ENCODE measurements at places on chromosomes 7 and 10. TPM values are rescaled to one million over a fixed set of nuclear protein-coding genes. Genes with fewer than 3 reads are reported as not detected.

DNA sequence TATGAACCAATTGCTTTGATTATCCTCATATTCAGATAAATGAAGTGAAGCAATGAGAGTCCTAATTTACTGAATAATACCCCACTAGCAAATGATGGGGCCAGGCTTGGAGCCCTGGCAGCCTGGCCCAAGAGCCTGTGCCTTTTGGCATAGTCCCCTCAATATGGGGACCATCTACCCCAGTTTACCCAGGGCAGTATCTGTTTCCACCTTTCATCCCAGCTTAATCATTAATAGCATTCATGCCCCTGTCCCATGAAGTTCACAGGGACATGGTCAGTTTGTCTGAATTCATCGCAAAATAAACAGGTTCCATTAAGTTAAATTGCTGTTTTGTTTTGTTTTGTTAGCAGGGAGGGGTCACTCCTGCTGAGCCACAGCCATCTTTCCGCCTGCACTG lies 25.5 kb downstream of the BCCIP start:
- no peaks in the 10 kb centered on the region for H3K36me3 ChIP-seq
- DNase-seq, result no peak
- H3K4me3 ChIP-seq, result no peak overlapping the region
- H3K4me1 ChIP-seq, result no peaks in the 10 kb centered on the region
- H3K27ac ChIP-seq, result no peak overlapping the region

DNA sequence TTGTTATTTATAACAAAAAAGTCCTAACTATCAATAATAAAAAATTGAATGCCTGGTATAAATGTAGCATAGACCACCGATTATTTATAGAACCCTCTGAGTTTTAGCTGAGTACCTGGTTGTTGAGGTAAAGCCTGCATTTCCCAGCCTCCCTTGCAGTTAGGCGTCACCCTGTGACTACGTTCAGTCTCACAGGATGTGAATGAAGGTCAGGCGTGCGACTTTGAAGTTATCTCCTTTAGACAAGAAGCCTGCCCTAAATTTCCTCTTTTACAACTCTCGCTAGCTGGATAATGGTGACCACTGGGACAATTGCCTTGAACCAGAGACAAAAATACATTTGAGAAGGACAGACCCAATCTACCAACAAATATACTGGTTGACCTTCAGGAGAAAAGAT lies 67.5 kb upstream of the TES start:
- no peak overlapping the region for H3K4me3 ChIP-seq
- H3K27me3 ChIP-seq, result no peaks in the 10 kb centered on the region
- no peak overlapping the region for H3K27ac ChIP-seq
- peaks cover 3% of the 10 kb centered on the region for H3K4me1 ChIP-seq

GRCh38 chr10:74960670-74961069 lies 134.3 kb downstream of the KAT6B start:
- H3K4me1 ChIP-seq, result no peaks in the 10 kb centered on the region
- no peak overlapping the region for H3K4me3 ChIP-seq
- H3K27me3 ChIP-seq, result no peaks in the 10 kb centered on the region
- no peak overlapping the region for H3K27ac ChIP-seq

DNA sequence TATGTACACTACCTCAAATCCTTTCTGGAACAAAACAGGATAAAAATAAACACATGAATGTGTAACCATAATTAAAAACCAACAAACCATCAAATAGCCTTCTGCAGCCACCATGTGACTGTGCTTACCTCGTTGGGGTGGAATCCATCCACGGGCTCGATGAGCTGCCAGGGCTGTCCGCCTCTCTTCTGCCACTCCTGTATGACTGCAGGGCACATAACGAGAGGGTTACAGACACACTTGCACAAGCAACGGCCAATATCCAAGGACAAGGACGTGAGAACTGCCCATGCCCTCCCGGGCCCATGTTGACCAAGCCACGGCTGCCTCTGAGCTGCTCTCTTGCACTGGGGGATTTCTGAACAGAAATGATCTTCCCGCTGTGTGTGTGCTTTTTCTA lies 132.2 kb downstream of the ANLN start:
- no peaks in the 10 kb centered on the region for H3K36me3 ChIP-seq
- no peaks in the 10 kb centered on the region for H3K27me3 ChIP-seq
- H3K4me1 ChIP-seq, result no peaks in the 10 kb centered on the region
- no peak overlapping the region for H3K27ac ChIP-seq
- no peak for DNase-seq

- no peak overlapping the region for H3K4me3 ChIP-seq
- H3K27ac ChIP-seq, result no peak overlapping the region
- H3K4me1 ChIP-seq, result no peaks in the 10 kb centered on the region
- no peaks in the 10 kb centered on the region for H3K36me3 ChIP-seq
- H3K27me3 ChIP-seq, result no peaks in the 10 kb centered on the region
- DNase-seq, result no peak
Measured at GRCh38 chr7:304574-305409, 14.8 kb downstream of the FOXL3 start.

- H3K4me3 ChIP-seq, result no peak overlapping the region
- peaks cover 21% of the 10 kb centered on the region for H3K4me1 ChIP-seq
- H3K36me3 ChIP-seq, result peaks cover 17% of the 10 kb centered on the region
- H3K27ac ChIP-seq, result no peak overlapping the region
- no peaks in the 10 kb centered on the region for H3K27me3 ChIP-seq
Measured at GRCh38 chr10:74976565-74976964, 134.9 kb upstream of the SAMD8 start.

DNA sequence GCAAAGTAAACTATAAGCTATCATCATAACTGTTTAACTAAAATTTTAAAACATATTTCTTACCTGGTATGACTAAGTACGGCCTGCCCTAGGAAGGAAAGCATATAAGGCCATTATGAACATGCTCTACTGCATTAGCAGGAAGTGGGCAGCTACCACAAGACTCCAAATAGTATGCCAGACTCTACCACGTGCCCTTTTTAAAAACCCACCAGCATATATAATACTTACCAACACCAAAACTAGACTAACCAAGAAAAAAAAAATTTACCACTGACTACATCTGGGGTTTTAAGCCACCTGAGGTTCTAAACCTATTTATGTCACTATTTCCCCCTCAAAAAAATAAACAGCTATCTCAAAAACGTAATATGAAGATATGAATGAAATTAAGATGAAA lies 30.1 kb downstream of the NUDCD3 start:
- DNase-seq, result peak; percentile 89
- H3K4me1 ChIP-seq, result peaks cover 73% of the 10 kb centered on the region

DNA sequence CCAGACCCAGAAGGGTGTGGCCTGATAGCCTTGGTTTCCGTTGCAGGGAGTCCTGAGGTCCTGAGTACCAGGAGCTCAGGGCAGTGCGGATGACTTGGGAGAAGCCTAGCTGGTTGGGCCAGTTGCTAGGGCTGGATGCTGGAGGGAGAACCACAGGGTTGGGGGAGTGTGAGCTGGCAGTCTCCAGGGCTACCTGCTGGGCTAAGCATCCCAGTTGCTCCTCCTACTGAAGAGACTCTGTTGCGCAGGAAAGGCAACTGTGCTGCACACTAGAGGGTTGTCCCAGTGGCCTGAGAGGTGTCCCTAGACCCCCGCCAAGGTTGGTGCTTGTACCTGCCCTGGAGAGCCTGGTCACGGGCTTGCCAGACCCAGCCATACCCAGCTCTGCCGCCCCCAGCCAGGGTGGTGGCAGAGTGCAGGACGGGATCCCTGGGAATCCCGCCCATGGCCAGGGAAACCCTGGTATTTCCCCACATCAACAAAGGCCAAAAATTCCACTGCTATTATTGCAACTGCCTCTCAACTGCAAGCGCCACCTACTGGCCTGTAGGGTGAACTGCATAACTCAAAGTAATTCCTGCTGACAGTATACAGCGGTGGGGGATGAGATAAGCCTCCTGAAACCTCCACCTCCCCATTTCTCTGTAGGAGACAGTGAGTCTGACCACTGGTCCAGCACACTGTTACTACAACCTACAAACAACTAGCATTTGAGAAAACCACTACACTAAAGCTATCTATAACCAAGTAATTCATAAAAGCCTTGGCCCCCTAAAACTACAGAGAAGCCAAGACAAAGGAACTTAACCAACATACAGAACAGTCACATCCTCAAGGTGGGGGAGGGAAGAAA lies 67.6 kb upstream of the DDC start:
- no peaks in the 10 kb centered on the region for H3K27me3 ChIP-seq
- DNase-seq, result peak; percentile 60
- no peak overlapping the region for H3K4me3 ChIP-seq
- H3K27ac ChIP-seq, result no peak overlapping the region
- H3K4me1 ChIP-seq, result no peaks in the 10 kb centered on the region

- peaks cover 30% of the 10 kb centered on the region for H3K4me1 ChIP-seq
- peak overlapping the region; percentile 88 for H3K27ac ChIP-seq
- H3K36me3 ChIP-seq, result no peaks in the 10 kb centered on the region
- no peaks in the 10 kb centered on the region for H3K27me3 ChIP-seq
Measured at GRCh38 chr10:31319602-31320549, 860 bp downstream of the ZEB1 start.

- H3K36me3 ChIP-seq, result no peaks in the 10 kb centered on the region
- no peaks in the 10 kb centered on the region for H3K4me1 ChIP-seq
- H3K27me3 ChIP-seq, result no peaks in the 10 kb centered on the region
- H3K27ac ChIP-seq, result no peak overlapping the region
Measured at GRCh38 chr10:122782911-122783310, 62.7 kb downstream of the CUZD1 start.

- DNase-seq, result no peak
- peaks cover 40% of the 10 kb centered on the region for H3K4me1 ChIP-seq
Measured at GRCh38 chr10:93075369-93076221, 1.9 kb downstream of the CYP26A1 start.

DNA sequence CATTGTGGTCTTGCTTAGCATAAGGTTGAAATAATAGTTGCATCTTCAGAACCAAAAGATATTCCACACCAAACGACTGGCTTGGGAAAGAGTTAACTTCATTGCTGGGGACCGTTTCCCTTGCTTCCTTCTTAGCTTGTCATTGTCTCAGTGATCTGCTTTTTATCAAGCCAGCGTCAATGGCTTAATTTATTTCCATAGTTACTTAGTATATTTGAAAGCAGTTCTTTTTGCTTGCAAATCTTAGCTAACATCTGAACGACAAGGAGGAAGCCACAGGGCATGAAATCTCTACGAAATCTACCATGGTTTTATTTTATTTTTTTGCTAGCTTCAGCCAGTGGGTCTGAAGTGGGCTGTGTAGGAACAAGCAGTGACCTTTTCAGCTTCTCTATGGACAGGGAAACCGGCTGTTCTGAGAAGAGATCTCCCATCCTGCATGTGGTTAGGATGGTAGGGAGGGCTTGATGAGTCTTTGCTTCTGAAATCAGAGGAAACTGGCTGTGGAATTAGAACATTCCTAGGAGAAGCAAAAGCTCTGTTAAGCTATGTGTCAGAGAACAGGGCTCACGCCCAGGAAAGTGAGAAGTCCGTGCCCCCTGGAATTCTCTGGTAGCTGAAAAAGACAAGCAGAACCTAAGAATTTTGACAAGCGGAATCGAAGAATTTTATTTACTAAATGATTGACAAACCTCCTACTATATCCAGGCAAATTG lies 8.0 kb downstream of the SLC18A2 start:
- no peak overlapping the region for H3K4me3 ChIP-seq
- H3K27me3 ChIP-seq, result no peaks in the 10 kb centered on the region
- DNase-seq, result no peak
- no peaks in the 10 kb centered on the region for H3K4me1 ChIP-seq
- no peak overlapping the region for H3K27ac ChIP-seq

DNA sequence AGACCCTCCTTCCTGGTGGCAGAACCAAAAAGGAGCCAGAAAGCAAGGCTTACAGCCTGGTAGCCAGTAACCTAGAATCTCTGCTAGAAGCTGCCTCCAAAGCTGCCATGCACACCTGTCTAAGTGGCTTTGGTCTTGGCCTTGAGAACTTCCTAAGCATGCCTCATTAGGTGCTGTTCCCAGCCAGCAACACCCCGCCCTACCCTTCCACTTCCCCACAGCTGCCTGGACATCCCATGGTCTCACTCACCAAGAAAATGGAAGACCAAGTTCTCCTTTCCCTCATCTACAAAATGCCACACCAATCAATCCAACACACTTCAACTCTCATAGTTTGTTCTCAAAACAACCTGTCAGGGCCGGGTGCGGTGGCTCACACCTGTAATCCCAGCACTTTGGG lies 4.2 kb downstream of the PSAP start:
- no peak overlapping the region for H3K4me3 ChIP-seq
- H3K4me1 ChIP-seq, result peaks cover 47% of the 10 kb centered on the region
- H3K27me3 ChIP-seq, result no peaks in the 10 kb centered on the region

DNA sequence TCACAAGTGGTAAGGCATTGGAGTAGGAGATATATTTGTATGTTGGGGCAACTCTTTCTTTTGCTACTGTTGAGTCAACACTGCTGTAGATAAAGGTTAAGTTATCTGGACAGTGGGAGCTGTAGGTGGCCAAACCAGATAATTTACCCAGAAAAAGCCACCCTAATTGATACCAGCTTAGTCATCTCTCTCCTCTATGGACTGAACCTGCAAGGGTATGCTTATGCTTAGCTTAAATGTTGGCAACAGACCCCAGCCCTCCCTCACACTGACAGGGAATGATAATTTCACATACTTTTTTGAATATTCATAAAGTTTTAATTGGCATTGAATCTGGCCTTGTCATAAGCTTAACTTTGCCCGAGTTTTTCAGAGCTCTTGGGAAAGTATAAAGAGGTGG lies 66.3 kb downstream of the CREB5 start:
- H3K27me3 ChIP-seq, result no peaks in the 10 kb centered on the region
- H3K4me3 ChIP-seq, result no peak overlapping the region
- DNase-seq, result no peak
- H3K4me1 ChIP-seq, result no peaks in the 10 kb centered on the region
- no peaks in the 10 kb centered on the region for H3K36me3 ChIP-seq
- no peak overlapping the region for H3K27ac ChIP-seq

- H3K4me3 ChIP-seq, result no peak overlapping the region
- H3K27me3 ChIP-seq, result no peaks in the 10 kb centered on the region
- H3K27ac ChIP-seq, result peak overlapping the region; percentile 82
- H3K4me1 ChIP-seq, result peaks cover 46% of the 10 kb centered on the region
Measured at GRCh38 chr10:77836299-77836820, 90.2 kb downstream of the DLG5 start.

GRCh38 chr10:79452174-79452611 lies 6.8 kb upstream of the ZCCHC24 start:
- H3K27me3 ChIP-seq, result no peaks in the 10 kb centered on the region
- no peak overlapping the region for H3K27ac ChIP-seq
- no peak for DNase-seq
- no peaks in the 10 kb centered on the region for H3K36me3 ChIP-seq
- H3K4me1 ChIP-seq, result no peaks in the 10 kb centered on the region

- no peaks in the 10 kb centered on the region for H3K27me3 ChIP-seq
- peak within 1 kb of the TSS; percentile 82 for H3K27ac ChIP-seq
- H3K4me3 ChIP-seq, result peak within 1 kb of the TSS; percentile 63
Measured at GRCh38 chr10:80205477-80206276, at the start of gene ANXA11. TSS of gene ANXA11 (minus strand) at chr10:80205537. CDS start at chr10:80172861, 32,676 bp downstream.

Gene TAS2R4
- polyA plus RNA-seq, result 0.07 TPM

Gene RFC2
- 32.3 TPM for polyA plus RNA-seq

Gene MYPN
- polyA plus RNA-seq, result not detected

Gene GPR15LG
- polyA plus RNA-seq, result not detected

Gene HKDC1
- polyA plus RNA-seq, result 5.5 TPM

Gene NEURL1
- polyA plus RNA-seq, result 0.76 TPM

Gene VSTM4
- polyA plus RNA-seq, result not detected

Gene STEAP1B
- not detected for polyA plus RNA-seq

Gene GNAT3
- not detected for polyA plus RNA-seq
